ENCODE measurements at places on chromosomes 16 and 17.
A peak's percentile ranks its signal among the peaks of the same experiment; 100 is the strongest.

DNA sequence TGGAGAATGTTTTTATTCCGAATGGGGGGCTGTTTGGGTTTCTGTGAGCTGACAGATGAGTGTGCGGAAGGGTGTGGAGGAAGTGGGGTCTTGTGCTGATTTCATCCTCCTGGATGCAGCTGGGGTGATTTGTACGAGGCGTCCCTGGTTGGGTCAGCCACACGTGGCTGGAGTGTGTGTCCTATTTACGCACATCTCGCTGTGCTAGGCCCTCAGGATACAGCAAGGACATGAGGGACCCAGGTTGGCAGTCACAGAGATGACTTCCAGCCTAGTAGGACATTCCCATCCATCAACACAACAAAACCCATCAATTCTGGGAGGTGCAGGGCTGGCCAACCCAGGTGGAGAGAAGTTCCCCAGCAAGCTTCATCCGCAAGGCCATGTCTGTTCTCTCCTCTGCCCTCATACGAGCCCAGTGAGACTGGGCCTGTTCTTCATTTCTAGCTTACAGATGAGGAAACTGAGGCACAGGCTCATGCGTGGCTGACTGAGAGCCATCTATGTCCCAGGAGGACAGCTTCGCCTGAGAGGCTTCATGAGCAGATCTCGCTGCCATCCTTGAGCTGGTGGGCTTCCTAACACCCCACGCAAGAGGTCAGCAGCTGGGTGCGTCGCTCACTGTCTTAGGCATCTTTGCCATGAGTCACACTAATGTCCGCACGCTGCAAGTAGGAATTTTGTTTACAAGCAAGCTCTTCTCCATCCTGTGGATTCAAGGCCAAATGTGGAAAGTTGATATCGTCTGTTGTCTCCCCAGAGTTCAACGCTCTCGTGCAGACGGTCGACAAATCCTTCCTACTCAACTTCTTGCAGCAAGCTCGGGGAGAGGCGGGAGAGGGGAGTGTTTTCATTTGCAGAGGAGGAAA, 24.4 kb downstream of the IRF8 start:
- no peak for DNase-seq

DNA sequence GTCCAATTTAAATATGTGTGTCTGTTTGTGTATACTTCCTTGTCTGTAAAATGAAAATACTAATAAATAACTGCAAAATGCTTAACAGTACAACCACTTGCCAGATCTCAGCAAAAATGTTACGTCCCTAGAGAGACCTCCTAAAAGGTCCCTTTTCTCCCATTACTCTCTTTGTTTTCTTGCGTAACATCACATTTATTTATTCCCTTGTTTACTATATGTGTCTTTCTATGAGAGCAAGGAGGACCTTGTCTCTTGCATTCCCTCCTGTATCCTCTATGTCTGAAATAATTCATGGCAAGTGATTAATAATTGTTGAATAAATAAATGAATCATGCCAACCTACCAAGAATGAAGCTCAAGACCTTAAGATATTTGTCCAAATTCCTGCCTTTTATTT, 1.9 kb downstream of the ACSM3 start:
- DNase-seq = no peak

DNA sequence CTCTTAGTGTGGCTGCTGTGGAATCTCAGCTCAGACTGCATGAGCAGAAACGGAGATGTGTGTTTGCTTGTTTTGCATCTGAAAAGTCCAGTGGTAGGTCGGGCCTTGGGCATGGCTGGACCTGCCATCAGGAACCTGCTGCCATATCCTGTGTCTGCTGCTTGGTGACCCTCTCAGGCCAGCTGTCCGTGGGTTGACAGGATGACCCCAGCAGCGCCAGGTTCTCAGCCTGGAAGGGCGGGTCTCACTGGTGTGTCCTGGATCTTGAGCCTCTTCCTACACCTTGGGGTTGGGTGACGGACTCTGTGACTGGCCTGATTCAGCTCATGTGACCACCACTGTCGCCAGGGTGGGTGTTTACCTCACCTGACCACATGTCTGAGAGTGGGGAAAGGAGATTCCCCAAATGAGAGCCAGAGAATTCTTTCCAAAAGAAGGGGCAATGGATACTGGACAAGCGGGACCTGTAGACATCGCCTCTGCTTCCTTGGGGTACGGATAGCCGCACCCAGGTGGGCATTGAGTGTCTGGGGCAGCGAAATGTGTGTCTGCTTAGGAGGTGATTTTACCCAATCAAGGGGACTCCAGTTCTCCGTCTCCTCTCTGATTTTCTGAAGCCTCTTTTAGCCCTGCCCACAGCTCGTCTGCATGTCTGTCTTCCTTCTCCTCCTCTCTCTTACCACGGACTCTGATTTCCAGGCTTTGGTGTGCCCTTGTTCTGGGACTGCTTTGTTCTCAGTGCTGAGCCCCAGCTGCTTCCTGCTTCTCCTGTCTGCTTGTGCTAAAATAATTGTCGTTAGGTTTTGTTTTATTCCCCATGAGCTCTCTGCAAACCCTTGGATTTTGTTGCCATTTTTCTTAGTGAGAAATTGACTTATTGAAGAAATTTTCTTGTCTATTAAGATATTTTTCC, 399.7 kb downstream of the CPPED1 start:
- no peak for DNase-seq

GRCh38 chr17:50051606-50052005, 4.3 kb upstream of the ITGA3 start:
- DNase-seq = no peak

GRCh38 chr16:86610779-86611524, 32.6 kb downstream of the FOXL1 start:
- no peak for DNase-seq

DNA sequence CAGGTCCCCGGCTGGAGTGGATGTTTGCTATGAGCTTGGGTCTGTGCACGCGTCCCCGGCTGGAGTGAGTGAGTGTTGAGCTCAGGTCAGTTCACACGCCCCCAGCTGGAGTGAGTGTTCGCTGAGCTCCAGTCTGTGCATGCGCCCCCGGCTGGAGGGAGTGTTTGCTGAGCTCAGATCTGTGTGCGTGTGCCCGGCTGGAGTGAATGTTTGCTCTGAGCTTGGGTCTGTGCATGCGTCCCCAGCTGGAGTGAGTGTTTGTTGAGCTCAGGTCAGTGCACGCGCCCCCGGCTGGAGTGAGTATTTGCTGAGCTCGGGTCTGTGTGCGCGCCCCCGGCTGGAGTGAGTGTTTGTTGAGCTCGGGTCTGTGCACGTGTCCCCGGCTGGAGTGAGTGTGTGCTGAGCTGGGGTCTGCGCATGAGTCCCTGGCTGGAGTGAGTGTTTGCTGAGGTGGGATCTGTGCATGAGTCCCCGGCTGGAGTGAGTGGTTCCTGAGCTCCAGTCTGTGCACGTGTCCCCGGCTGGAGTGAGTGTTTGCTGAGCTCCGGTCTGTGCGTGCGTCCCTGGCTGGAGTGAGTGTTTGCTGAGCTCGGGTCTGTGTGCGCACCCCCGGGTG, 284.2 kb downstream of the SNX29 start:
- DNase-seq = no peak

GRCh38 chr16:64276646-64277045, 845.2 kb downstream of the CDH11 start:
- no peak for DNase-seq

DNA sequence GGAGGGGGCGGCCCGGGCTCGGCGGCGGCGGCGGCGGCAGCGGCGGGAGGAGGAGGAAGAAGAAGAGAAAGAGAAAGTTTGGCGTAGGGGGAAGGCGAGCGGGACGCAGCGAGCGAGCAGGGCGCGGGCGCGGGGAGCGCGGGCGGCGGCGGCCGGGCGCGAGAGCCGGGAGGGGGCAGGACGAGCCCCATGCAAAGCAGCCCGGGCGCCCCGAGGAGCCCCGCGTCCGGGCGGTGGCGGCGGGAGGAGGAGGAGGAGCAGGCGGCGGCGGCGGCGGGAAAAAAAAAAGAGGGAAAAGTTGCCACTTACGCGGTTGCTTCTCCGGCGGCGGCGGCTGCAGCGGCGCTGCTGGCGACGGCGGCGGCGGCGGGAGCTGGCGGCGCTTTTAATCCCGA, 10.3 kb upstream of the ZFHX3 start:
- DNase-seq = no peak

DNA sequence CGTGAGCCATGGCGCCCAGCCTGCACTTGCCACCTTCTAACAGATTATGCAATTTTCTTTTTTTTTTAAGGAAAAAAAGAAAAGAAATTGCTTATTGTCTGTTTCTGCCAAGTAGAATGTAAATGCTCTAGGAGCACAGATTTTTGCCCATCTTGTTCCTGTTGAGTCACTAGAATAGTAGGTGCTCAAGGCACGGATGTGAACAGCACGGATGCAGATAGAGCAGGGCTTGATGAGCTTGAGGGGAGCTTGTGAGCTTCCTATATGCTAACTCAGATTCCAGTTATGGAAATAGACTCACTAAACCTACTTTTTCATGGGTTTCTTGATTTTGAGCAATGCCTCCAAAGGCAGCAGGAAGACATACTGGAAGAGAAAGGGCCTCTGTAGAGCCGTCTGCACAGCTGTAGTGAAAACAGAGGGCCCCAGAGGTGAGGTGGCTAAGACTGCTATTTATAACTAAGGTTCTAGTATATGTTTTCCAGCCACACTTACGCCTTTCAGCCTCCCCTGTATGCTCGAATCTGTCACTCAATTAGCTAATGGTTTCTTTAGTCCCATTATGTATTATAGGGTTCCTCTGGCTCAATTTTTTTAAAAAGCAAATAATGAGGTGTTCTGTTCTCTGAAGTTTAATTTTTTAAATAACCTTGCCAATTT, 72.8 kb downstream of the WWP2 start:
- DNase-seq = no peak

GRCh38 chr17:81685108-81685507, 1.3 kb downstream of the HGS start:
- peak; percentile 53 for DNase-seq
